ENCODE measurements at places on chromosomes 1 and 21. TPM values are rescaled to one million over a fixed set of nuclear protein-coding genes. Genes with fewer than 3 reads are reported as not detected.

DNA sequence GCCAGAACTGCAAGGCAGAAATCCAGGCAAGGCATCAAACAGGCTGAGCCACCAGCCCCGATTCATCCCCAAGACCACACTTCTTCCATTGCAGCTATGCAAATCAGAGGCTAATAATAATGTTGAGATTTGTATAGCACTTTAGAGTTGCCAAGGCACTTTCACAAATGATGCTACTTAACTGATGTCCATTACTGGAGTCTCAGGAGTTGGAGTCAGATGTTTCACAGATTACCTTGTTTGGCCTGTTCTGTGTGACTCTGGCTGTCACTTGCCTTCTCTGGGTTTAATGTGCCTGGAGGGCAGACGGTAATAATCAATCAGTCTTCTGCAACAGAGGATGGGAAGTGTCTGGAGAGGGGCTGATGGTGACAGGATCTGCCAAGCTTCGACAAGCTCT lies 40.8 kb upstream of the MPZL1 start:
- DNase-seq: no peak
- peaks cover 11% of the 10 kb centered on the region for H3K36me3 ChIP-seq
- H3K27ac ChIP-seq: peak overlapping the region; percentile 39
- peaks cover 1% of the 10 kb centered on the region for H3K4me1 ChIP-seq
- H3K27me3 ChIP-seq: no peaks in the 10 kb centered on the region

GRCh38 chr1:100580446-100580845 lies 42.5 kb downstream of the GPR88 start:
- no peak overlapping the region for H3K27ac ChIP-seq
- no peaks in the 10 kb centered on the region for H3K27me3 ChIP-seq
- no peaks in the 10 kb centered on the region for H3K36me3 ChIP-seq
- H3K4me3 ChIP-seq: no peak overlapping the region
- no peaks in the 10 kb centered on the region for H3K4me1 ChIP-seq

DNA sequence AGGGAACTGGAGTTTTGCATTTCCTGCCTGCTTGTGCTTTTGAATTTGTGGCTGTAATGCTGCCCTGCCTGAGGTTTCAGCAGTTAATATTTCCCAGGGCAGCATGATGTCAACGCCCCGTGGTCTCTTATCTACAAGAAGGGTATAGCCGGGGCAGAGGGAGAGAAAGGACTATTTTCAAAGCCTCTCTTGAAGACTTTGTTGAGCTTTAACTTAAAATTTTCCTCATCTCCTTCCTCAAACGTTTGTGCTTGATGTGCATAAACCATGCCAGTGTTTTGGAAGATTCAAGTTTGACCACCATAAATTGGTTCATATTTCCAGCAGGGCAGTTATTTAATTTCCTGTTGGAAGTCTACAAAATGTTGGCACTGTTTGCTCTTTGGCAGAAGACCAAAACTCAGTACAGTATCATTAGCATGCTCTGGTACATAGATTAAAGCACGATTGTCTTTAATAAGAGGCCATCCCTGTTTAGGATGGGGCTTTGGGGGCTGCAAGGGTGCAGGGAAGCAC lies 43.4 kb downstream of the ROR1 start:
- H3K36me3 ChIP-seq: no peaks in the 10 kb centered on the region
- H3K4me1 ChIP-seq: no peaks in the 10 kb centered on the region
- H3K4me3 ChIP-seq: no peak overlapping the region
- no peaks in the 10 kb centered on the region for H3K27me3 ChIP-seq

GRCh38 chr1:170714938-170715337 lies 51.0 kb downstream of the PRRX1 start:
- no peaks in the 10 kb centered on the region for H3K27me3 ChIP-seq
- H3K27ac ChIP-seq: no peak overlapping the region
- no peaks in the 10 kb centered on the region for H3K4me1 ChIP-seq
- no peaks in the 10 kb centered on the region for H3K36me3 ChIP-seq
- no peak overlapping the region for H3K4me3 ChIP-seq
- DNase-seq: no peak

- H3K4me3 ChIP-seq: no peak overlapping the region
- peaks cover 13% of the 10 kb centered on the region for H3K27me3 ChIP-seq
- H3K4me1 ChIP-seq: peaks cover 14% of the 10 kb centered on the region
Measured at GRCh38 chr21:33643658-33644311, 1.5 kb downstream of the ITSN1 start.

GRCh38 chr1:172273647-172274396 lies 146.7 kb upstream of the C1orf105 start:
- DNase-seq: no peak
- H3K27me3 ChIP-seq: no peaks in the 10 kb centered on the region
- H3K36me3 ChIP-seq: no peaks in the 10 kb centered on the region
- H3K27ac ChIP-seq: no peak overlapping the region
- H3K4me3 ChIP-seq: no peak overlapping the region

GRCh38 chr1:33153650-33154049 lies 28.2 kb downstream of the TRIM62 start:
- no peak for DNase-seq
- peaks cover 12% of the 10 kb centered on the region for H3K36me3 ChIP-seq
- no peak overlapping the region for H3K27ac ChIP-seq
- H3K27me3 ChIP-seq: no peaks in the 10 kb centered on the region

GRCh38 chr1:20367116-20367585 lies 76.5 kb downstream of the VWA5B1 start:
- H3K4me3 ChIP-seq: no peak overlapping the region
- H3K36me3 ChIP-seq: no peaks in the 10 kb centered on the region
- H3K27me3 ChIP-seq: peaks cover 10% of the 10 kb centered on the region

DNA sequence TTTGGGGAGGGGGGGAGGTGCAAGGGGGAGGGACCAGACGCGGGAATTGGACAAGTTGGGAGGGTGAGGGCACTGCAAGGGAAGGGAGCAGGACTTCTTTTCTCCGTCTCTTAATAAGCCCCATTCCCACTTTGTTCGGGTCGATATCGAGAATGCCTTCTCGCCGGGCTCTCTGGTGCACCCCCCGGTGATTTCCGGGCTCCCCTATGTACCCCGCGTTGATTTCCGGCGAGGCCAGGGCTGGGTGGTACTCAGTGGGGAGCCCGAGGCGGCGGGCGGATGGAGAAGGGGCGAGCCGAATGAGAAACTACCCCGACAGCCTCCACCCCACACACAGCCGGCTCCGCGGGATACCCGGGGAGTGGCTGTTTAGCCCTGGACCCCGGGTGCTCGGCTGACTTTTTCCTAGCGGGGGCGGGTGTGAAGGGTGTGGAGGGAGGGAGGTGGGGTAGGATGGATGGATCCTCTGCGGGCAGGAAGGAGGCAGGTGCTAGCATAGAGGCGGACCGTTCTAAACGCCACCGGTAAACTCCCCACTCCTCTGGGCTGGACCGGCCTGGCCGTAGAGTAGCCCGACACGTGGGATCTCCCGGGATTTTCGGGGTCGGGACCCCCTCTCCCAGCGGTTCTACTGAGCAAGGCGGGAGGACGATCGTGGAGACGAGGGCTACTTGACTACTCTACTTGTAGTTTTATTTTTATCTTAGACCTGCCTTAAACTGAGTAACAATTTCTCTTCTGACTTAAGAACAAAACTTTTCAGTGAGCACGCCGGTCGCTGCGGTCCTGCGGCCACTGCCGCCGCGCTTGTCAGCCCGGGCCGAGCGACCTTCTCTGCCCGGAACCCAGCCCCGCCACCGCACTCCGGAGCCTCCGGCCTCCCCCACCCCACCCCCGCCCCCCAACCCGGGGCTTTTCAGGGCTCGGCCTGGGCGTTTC lies 1.0 kb downstream of the RNF220 start:
- H3K36me3 ChIP-seq: no peaks in the 10 kb centered on the region
- H3K4me1 ChIP-seq: peaks cover 19% of the 10 kb centered on the region
- no peak overlapping the region for H3K27ac ChIP-seq
- peaks cover 54% of the 10 kb centered on the region for H3K27me3 ChIP-seq
- DNase-seq: peak; percentile 29
- H3K4me3 ChIP-seq: peak overlapping the region; percentile 53

- no peaks in the 10 kb centered on the region for H3K27me3 ChIP-seq
- H3K27ac ChIP-seq: no peak overlapping the region
- no peaks in the 10 kb centered on the region for H3K4me1 ChIP-seq
- no peak overlapping the region for H3K4me3 ChIP-seq
- no peaks in the 10 kb centered on the region for H3K36me3 ChIP-seq
- no peak for DNase-seq
Measured at GRCh38 chr1:18548643-18549042, 67.9 kb downstream of the KLHDC7A start.

DNA sequence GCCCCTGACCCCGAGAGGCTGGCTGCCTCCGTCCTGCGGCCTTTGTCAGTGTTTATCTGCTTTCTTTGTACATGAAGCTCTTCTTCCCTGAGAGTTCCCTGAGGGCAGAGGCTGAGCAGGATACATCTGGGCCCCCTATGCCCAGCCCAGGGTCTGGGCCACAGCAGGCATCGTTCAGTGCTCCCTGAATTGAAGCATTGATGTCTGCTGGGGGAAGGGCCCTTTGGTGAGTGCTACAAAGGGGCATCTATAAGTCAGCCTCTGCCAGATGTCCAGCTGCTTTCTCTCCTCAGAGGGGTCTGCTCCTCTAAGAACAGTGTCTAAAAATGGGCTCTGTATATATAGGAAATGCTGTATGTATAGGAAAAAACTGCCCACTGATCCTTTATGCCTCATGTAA lies 2.1 kb downstream of the HEYL start:
- H3K27me3 ChIP-seq: peaks cover 14% of the 10 kb centered on the region
- DNase-seq: no peak
- H3K27ac ChIP-seq: no peak overlapping the region
- no peaks in the 10 kb centered on the region for H3K36me3 ChIP-seq
- no peak overlapping the region for H3K4me3 ChIP-seq

DNA sequence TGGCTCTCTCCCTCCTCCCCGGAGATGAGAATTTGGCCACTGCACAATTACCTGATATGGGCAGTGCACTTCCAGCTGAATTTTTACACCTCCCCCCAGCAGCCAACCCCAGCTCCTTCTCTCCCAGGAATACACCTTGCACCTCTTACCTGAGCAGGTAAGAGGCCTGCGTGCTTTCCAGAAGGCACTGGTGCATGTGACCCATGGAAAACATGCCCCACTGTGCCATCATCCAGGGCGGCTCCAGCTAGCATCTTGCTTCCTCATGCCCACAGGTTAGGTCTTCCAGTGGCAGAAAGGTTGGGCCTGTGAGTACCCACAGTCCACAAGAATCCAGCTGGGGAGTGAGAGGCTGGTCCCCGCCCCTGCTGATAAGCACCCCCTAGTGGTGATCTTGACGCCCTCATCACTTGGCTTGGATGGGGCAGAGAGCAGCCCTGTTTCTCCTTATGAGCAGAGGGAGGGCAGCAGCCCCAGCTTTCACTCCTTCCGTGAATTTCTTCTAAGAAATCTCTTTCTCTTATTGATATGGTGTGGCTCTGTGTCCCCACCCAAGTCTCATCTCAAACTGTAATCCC lies 57.8 kb downstream of the EDARADD start:
- H3K4me1 ChIP-seq: no peaks in the 10 kb centered on the region
- DNase-seq: no peak
- no peaks in the 10 kb centered on the region for H3K36me3 ChIP-seq
- peaks cover 5% of the 10 kb centered on the region for H3K27me3 ChIP-seq
- H3K27ac ChIP-seq: no peak overlapping the region
- H3K4me3 ChIP-seq: no peak overlapping the region

- no peaks in the 10 kb centered on the region for H3K36me3 ChIP-seq
- no peak overlapping the region for H3K4me3 ChIP-seq
- peaks cover 32% of the 10 kb centered on the region for H3K4me1 ChIP-seq
- H3K27me3 ChIP-seq: no peaks in the 10 kb centered on the region
- peak overlapping the region; percentile 75 for H3K27ac ChIP-seq
Measured at GRCh38 chr1:185281245-185281644, 35.8 kb downstream of the IVNS1ABP start.

DNA sequence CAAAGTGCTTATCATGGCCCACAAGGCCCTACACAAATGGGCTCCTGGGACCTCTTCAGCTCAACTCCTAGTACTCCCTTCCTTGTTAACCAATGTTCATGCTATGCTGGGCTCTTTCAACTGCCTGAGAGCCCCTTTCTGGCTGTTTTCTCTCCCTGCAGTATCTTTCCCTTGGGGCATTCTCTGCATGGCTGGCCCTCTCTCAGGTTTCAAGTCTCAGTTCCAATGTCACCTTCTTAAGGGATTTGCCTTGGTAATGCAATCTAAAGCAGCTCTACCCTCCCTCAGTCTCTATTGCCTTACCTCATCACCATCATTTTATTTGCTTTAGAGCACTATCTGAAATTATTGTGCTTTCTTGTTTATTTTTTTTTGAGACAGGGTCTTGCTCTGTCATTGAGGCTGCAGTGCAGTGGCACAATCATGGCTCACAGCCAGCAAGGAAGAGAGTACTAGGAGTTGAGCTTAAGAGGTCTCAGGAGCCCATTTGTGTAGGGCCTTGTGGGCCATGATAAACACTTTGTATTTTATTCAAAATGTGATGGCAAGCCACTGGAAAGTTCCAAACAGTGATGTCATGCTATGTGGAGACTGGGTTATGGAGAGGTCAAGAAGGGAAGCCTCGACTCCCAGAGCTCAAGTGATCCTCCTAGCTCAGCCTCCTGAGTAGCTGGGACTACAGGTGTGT lies 63.4 kb upstream of the SRSF10 start:
- no peaks in the 10 kb centered on the region for H3K27me3 ChIP-seq
- H3K4me1 ChIP-seq: no peaks in the 10 kb centered on the region
- H3K36me3 ChIP-seq: no peaks in the 10 kb centered on the region
- H3K27ac ChIP-seq: no peak overlapping the region

DNA sequence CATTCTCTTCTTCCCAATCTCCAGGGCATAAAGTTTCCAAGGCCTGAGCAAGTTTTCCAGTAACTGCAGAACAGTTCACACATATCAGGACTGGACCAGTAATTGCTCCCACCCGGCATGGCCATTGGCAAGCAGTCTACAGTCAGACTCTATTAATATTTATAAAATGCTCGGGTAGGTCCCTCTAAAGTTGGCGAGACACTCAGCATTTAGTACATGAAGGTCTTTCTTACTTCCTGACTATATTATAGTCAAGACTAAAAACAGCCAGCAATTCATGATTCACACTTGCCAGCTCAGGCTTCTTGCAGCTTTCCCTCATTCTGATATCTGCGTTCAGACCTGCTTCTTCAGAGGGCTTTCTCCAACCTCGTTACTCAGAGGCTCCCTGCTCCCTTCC lies 25.4 kb downstream of the GADD45A start:
- H3K36me3 ChIP-seq: no peaks in the 10 kb centered on the region
- no peaks in the 10 kb centered on the region for H3K27me3 ChIP-seq
- H3K27ac ChIP-seq: no peak overlapping the region
- no peak for DNase-seq
- no peak overlapping the region for H3K4me3 ChIP-seq

The LGR6 gene
- total RNA-seq: 13.1 TPM

The PLA2G2F gene
- total RNA-seq: not detected

The OR2W3 gene
- total RNA-seq: not detected

The TRIM58 gene
- total RNA-seq: 0.65 TPM

The C1orf115 gene
- total RNA-seq: 0.45 TPM

The DISC1 gene
- total RNA-seq: 16.8 TPM

The COL8A2 gene
- total RNA-seq: 0.09 TPM
